RWPE2 (cell line): ENCODE measurements at places on chromosomes 6 and 20.
A peak's percentile ranks its signal among the peaks of the same experiment; 100 is the strongest.

GRCh38 chr20:45999557-46000261 is 9.0 kb upstream of the MMP9 start:
- peak; percentile 42 for DNase-seq

GRCh38 chr6:19713984-19714383 is 123.2 kb upstream of the ID4 start:
- DNase-seq: no peak

- no peak for DNase-seq
These were observed 19.0 kb downstream of the DLL1 start for GRCh38 chr6:170271771-170272314.

- DNase-seq: no peak
These were observed 259.2 kb upstream of the MANEA start for GRCh38 chr6:95318137-95318536.

- peak; percentile 62 for DNase-seq
These were observed 1.3 kb upstream of the SDCBP2 start for GRCh38 chr20:1330075-1330830.

GRCh38 chr20:24590178-24590982 is 121.0 kb downstream of the SYNDIG1 start:
- no peak for DNase-seq

DNA sequence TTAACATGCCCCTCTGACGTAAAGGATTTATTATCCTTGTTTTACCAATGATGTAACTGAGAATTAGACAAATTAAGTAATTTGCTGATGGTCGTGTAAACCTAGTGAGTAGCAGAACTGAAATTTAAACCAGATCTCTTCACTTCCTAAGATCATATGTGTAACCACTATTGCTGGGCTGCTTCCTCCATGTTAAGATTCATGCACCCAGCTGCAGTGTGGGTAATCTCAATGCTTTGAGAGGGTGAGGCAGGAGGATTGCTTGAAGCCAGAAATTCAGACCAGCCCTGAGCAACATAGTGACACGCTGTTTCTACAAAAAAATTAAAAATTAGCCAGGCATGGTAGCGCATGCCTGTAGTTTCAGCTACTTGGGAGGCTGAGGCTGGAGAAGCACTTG is 97.9 kb downstream of the L3MBTL3 start:
- DNase-seq: no peak

- DNase-seq: no peak
These were observed 43.9 kb downstream of the TNFAIP3 start for GRCh38 chr6:137910843-137911456.

DNA sequence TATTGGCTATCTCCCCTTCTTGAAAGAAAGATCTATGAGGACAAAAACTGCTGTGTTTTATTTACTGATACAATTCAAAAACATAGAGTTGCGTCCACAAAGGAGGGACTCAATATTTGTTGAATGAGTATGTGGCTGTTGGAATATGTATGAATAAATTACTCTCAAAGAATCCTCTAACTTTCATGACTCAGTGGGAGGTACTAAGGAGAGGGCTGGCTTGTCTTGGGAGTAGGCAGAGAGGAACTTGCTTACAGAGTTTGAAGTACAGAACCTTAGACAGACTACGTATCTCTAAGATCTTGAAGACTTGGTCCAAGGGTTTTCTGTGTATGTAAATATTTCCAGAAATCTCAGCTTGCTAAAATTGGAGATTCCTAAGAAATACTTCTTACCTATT is 504.0 kb upstream of the PTCHD4 start:
- DNase-seq: no peak

DNA sequence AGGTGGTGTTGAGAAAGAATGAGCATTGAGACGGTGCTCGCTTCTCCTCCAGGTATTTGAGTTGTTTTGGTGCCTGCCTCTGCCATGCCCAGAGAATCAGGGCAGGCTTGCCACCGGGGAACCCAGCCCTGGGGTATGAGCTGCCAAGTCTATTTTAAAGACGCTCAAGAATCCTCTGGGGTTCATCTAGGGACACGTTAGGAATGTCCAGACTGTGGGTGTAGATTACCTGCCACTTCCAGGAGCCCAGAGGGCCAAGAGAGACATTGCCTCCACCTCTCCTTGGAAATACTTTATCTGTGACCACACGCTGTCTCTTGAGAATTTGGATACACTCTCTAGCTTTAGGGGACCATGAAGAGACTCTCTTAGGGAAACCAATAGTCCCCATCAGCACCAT is 28.3 kb downstream of the SAYSD1 start:
- no peak for DNase-seq

DNA sequence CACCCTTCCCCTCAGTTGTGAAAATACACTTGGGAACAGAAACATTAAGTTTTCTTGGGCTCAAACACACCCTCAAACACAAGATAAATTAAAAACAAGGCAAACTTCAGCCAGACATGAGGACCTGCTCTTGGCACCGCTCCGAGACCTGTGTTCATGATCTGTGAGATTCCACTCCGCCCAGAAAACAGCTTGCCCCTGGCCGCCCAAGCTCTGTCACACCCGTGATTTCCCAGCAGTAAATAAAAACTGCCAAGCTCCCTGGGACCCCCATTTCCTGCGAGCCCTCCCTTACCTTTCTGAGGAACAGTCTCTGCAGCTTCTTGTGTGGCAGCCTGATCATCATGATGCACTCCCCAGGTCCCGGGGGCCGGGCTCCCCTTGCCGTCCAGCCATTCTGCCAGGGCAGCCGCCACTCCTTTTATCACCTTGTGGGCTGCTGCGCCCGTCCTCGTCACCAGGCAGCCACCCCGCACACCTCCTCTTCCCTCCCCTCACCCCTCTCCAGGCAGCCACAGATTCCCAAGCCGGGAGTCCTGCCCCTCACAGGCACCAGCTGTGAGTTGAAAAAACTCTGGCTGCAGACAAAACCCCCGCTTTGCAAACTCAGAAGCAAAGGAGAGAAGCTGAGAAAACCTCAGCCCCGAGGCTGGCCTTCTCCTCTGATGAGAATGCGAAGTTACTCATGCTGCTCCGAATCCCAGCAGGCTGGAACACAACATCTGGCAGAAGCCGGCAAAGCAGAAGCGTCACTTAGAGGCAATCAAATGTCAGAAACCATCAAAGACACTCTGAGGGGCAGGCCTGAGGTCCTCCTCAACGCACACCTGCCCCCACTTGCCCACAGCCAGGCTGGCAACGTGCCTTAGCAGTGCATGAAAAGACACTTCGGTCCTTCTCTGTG is 130.4 kb upstream of the RPS6KA2 start:
- DNase-seq: no peak
